ENCODE measurements at places on chromosomes 12 and 14.

GRCh38 chr12:46468160-46468559 lies 95.6 kb upstream of the SLC38A2 start:
- no peak for DNase-seq

DNA sequence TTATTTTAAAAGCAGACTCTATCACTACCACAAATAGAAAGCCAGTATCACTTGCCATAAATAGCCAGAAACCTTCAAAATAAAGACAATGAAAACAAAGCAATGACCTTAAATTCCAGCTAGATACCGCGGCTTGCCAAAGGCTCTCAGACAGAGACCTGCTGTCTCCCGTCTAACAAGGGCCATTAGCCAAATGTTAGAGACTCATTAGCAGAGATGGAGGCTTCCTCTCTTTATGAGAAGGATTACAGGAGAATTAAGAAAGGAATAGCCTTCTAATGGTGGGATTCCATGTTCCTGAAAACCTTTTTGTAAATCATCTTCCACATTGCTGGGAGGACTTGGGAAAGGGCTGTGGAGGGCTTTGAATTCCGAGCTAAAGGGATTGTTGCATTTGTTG lies 206.7 kb downstream of the AACS start:
- DNase-seq, result no peak

DNA sequence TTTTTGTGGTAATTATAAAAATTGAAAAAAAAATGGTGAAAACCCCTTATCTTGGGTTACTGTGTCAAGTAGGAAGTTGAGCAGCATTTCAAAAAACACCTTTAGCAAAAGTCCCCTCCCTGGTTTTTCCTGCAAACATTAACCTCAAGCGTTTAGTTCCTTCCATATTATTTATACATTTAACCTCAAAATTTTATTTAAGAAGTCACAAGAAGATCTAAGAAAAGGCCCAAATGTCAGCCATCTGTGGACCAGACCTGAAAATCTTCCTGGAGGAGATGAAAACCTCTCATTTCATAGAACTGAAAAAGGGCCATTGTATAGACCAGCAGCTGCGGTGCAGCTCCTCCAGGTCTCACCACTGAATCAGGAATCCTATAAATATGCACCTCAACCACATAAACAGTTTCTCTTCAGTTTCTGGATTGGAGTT lies 40.4 kb upstream of the BTG1 start:
- DNase-seq, result no peak

- no peak for DNase-seq
Observed at GRCh38 chr12:15212930-15213329, 8.3 kb downstream of the RERG start.

DNA sequence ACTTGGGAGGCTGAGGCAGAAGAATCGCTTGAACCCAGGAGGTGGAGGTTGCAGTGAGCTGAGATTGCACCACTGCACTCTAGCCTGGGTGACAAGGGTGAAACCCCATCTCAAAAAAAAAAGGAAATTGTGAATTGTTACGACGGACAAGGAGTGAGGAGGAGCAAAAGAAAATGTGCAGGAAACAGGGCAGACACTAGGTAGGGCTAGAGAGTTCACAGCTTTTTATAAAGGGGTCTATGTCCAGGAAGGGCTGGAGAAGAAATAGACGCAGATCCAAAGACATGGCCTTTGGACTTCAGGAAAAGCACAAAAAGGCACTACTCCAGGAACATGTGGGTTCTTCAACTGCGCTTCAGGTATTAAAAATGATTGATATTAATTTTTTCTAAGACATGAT lies 34.4 kb downstream of the ATG14 start:
- DNase-seq, result no peak

DNA sequence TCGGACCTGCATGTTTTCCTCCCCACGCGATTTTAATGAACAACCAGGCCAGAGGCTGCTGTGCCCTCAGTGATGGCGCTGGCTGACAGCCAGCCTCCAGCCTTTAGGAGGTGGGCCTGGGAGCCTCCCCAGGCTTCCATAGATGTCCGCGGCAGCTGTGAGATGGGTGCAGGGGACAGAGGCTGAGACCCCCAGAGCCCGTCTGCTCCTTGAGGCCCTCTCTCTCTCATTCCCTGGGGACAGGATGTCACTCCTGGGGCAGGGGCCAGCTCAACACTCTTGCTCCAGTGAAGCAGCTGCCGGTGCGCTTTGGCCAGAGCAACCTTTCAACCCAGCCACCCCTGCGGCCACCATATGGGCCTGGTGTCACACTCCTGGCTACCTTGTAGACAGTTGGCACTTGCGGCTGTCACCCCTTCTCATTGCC lies 24.8 kb downstream of the MVK start:
- DNase-seq, result no peak

DNA sequence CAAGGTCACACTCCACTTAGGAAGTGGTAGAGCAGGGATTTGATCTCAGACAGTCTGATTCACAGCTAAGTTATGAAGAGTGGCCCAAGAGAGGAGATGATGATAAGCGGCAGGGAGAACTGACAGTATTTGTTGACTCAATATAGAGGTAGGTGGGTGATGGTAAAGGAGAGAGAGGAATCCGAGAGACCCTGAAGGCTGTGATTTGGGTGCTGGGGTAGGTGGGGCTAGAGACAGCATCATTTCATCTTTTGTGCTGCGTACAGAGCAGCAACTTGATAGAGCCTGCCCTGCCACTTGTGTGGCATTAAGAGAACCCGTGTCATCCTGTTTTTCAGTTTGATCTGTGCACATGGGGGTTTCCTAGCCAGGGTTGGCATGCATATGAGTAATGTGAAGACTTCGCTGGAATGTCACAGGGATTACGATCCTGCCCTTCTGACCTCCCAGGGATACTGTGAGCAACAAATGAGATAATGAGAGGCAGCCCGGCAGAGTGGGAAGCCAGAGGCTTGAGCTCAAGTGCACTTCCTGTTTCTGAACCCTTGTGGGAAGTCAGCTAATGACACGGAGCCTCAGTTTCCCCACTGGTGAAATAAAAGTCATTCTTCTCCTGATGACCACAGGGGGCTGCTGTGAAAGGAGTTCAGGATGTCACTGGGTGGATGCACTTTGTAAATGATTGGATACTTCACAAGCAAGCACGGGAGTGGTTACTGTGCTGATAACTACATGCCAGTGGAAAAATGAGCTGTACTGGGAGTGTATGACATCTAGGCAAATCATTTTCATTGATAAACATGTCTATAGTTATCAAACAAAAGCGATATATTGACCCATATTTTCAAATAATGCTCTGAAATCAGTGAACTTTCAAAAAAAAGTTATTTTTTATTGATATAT lies 59.5 kb upstream of the IGF1 start:
- no peak for DNase-seq

GRCh38 chr12:131608740-131609690 lies 101.9 kb upstream of the SFSWAP start:
- DNase-seq, result peak; percentile 57

- no peak for DNase-seq
Observed at GRCh38 chr12:93379981-93380361, 2.2 kb downstream of the NUDT4 start.

DNA sequence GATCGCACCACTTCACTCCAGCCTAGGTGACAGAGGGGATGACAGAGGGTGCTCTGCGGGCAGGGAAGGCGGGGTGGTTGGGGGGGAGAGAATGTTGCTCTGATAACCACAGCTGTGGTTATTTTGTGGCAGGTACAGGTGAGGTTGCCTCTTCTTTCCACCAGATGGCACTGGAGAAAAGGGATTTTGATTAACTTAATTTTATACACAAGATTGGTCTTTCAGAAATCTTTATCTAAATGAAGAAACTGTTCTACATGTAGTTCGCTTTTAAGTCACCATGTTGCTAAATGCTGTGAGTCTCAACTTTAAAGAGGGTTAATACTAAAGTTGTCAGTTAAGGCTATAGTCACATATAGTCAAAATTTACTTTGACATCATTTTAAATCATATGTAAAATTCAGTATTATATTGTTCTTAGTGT lies 25.7 kb downstream of the FGF23 start:
- DNase-seq, result peak; percentile 7

DNA sequence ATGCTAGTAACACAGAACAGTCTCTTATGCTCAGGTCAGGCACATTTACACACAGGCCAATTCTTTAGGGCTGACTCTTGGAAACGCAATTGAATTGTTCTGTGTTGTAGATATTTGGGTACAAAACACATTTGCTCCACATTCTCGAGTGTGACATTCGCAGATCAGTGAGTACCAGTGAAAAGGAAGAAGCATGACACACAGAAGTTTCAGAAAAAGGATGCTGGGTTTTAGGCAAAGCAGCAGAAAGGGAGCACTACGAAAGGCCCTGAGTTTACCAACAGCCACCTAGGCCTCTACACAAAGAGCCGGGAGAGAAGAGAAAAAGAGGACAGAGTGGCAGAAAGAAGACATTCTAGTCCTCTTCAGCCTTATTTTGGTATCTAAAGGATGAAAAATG lies 254.4 kb upstream of the BTG1 start:
- no peak for DNase-seq

DNA sequence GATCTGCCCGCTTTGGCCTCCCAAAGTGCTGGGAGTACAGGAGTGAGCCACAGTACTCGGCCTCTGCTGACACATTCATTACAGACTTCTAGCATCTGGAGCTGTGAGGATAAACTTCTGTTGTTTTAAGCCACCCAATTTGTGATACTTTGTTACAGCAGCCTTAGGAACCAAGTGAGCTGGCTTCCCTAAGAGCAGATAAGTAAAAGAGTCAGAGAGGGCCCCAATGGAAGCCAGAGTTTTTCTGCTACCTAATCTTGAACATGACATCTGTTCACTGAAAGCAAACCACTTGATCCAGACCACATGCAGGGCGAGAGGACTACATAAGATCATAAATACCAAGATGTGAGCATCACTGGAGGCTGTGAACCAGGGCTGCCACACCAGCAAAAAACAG lies 3.7 kb upstream of the MAPKAPK5 start:
- no peak for DNase-seq

DNA sequence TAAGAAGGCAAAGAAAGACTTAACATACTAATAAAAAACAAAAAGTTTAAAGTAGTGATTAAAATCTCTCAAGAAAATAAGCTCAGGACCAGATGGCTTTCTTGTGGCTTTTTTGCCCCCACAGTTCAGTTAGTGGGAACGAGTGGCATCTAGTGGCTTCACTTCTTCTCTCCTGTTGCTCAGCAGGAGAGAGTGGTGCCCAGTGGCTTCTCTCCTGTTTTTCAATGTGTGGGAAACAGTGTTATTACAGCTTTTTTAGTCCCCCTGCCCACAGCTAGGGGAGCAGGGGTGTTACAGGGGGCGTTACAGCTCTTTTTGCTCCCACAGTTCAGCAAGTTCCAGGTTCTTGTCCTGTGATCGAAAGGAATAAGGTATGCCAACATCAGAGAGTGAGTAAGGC lies 135.2 kb downstream of the RERGL start:
- DNase-seq, result no peak

- DNase-seq, result no peak
Observed at GRCh38 chr12:56836317-56836716, 73.2 kb downstream of the HSD17B6 start.

DNA sequence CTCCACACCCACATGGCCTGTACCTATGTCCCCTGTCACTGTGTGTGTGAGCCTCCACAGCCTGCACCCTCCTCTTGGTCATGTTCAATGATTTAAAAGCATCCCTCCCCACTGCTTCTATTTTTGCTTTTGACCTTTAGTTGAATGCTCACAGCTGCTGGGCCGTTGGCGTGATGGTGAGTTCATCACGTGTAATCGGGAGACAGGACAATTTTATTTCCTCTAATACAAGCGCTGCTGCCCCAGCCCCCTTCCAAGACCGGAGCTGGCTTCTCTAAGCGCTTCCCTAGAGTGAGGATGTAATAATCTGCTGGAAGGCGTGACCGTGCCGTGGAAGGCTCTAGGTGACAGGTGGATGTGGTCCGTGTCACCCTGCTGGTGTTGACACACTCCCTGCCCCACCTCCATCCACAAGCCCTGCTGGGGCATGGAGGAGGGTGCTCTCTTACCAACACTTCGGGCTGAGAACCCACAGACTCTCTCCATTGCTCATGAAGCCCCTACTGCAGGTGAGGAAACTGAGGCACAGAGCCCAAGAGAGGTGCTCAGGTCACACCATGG lies 25.4 kb downstream of the CCDC85C start:
- DNase-seq, result no peak

- no peak for DNase-seq
Observed at GRCh38 chr12:2876431-2877046, 435 bp downstream of the FOXM1 start.

DNA sequence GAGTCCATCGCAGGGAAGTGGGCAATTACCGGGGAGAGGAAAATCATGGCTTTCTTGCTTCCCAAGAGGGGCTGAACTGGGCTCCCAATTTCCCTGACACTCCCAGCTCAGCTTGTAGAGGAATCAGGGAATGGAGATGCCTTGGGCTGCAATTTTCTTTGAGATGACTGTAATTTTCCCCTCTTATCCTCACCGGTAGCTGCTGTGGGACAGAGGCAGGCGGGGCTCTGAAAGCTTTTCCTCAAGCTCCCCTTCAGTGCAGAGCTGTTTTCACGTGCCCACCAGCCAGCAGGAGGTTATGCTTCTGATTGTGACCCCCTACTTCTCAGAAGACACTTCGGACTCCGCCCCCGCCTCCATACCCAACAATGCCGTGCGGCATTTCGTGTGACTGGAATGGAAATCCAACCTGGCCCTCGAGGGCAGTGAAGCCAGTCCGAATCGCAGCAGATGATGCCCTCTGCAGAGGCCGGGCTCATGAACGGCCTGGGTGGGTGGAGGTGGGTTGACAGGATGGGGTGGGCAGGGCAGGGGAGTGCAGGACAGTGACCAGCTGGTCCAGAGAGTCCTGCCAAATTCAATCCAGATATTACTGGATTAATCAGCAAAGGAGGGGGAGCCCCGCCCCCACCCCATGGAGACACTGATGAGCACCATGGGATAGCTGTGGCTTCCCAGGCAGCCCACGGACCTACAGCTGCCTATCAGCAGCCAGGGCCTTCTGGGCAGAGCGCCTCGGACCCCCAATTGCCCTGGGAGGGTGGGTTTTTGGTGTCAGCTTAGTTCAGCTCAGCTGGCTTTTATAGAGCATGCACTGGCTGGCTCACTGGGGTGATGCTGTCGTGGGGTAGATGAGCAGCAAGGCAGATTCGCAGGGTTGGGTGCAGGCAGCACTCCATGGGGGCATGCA lies 37.6 kb downstream of the RTL1 start:
- no peak for DNase-seq

DNA sequence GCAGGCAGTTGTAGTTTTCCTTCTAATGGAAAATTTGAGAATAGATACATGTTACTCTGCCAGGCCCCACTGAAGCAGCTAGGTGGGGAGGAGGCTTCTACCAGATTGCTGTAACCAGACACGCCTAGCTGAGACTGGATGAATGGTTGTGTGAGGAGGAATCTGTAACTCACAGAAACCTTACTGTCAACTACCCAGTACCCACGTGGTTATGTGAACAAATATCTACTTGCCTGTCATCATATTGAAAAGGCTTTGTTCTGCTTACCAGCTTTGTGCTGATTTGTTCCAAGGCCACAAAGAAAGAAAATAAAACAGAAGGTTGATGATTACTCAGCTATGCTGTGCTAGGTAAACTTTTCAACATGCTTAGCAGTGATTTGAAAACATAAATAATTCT lies 167.2 kb downstream of the CAPZA3 start:
- DNase-seq, result no peak

DNA sequence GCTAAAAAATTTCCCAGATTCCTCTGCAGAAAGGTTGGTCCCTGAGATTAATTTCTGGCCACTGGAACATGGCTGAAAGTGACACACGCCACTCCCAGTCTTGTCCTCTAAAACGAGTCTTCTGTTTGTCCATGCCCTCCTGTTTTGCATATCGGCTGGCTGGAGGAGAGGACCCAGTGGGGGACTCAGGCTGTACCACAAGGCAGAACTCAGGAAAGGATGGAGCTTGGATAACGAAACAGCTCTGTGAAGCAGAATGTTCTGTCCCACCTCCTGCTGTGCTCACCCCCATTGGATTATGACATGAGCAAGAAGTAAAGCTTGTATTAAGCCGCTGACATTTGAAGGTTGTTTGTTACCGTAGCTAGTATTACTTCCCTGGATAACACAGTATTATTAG lies 856.2 kb downstream of the BCL11B start:
- no peak for DNase-seq

Measured in stimulated activated CD4-positive, alpha-beta T cell treated with anti-CD3 and anti-CD28 coated beads, TNF-alpha, amount 100 ng/mL, for 24 hours (primary cell).